ENCODE measurements at places on chromosomes 3 and 15.
A peak's percentile ranks its signal among the peaks of the same experiment; 100 is the strongest.

DNA sequence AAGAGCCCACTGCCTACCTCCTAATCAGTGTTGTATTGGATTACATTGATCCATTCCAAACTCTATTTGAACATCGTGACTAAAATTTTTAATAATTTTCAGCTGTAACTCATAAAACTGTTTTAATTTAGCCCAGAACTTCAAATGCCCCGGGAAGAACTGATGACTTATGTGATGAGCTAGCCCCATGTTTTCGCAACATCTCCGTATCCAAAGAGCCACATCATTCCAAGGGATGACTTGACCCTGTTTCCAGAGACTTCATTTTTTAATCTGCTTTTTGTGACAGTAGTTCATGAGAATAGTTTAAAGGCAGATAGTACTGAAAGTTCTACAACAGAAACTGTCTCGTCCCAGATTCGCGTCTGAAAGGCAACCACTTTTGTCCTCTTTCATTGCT lies 97.4 kb downstream of the STAC start:
- DNase-seq: peak; percentile 82

DNA sequence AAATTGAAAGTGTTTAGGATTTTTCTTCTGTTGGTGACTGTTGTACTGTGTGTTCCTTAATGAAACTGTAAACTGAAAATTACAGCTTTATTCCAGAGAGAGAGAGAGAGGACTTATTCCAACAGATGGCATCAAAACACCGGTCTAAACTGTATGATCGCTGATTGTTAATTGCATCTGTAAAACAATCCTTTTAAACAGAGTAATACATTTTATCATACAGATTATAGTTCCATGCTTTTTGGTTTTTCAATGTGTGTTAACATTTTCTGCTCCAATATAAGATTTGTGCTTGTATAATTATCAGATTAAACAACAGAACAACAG lies 289.7 kb upstream of the DNAJC19 start:
- no peak for DNase-seq

GRCh38 chr3:160808838-160809237 lies 52.8 kb downstream of the PPM1L start:
- DNase-seq: no peak

DNA sequence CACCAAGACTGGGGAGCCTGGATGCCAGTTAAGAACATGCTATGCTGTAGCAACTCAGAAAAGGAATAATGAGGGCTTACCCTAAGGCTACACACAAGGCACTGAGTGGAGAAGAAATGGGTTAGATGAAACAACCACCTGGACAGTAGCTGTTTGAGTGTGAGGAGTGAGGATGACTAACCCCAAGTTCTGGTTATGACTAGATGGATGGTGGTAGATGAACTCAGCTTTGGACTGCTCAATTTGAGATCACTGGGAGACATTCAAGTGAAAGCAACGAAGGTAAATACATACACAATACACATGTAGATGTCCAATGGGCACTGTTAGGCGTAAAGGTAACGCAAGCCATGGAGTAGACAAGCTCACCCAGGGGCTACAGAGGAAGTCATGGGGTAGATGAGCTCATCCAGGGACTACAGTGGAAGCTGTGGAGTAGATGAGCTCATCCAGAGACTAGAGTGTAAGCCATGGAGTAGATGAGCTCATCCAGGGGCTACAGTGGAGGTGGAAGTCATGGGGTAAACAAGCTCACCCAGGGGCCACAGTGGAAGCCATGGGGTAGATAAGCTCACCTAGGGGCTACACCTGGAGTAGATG lies 98.3 kb downstream of the ANO10 start:
- no peak for DNase-seq

DNA sequence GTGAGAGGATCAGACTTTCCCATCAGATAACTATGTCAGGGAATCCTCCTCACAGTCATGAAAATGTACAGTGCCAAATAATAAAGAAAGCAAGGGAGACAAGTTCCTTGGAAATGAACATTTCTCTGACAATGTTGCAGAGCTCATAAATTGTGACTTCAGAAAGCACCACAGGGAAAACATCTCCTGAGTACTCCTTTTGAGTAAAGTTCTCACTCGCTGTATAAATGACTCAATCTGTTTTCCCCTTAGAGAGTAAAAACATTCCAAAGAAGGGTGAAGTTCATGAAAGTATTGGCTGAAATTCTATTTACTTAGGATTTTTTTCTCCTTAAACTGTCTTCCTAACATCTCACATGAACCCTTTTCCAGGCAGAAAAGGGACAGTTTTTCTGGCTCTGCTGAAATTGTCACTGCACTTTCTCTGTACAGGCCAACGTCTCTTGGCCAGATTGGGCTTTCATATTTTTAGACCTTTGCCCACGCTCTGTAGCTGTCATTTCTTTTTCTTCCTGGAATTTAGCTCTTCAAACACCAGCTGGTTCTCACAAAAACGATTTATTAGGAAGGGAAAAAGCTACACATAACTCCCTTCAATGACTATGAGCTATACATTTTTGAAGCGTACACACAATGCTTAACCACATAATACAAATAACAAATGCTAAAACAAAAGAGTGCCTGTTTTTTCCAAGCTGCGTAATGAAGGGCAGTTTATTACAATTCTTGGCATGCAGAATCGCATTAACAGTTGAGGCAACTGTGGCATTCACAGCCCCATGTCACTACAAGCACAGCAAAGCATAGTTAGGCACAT lies 216.1 kb downstream of the ATP8B4 start:
- DNase-seq: peak; percentile 53

GRCh38 chr15:43105077-43105736 lies 631 bp downstream of the UBR1 start:
- no peak for DNase-seq

DNA sequence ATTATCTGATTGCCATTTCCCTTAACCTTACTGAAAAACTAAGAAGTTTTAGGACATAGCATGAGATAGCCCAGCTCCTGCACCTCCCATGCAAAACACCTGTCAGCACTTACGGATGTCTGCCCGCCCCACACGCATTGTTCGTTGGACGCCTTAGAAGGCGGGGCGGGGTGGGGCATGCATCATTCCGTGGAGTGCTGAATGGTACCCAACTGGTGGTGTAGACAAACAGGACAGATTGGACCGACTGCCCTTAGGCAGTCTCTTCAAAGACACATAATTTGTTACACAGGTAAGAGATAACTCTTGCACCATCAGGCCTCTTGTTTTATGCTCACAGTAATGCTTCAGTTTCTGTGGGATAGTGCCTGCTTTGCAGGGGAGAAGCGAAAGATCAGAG lies 93.8 kb downstream of the SMAD6 start:
- no peak for DNase-seq

GRCh38 chr3:182793663-182794454 lies 555 bp downstream of the ATP11B start:
- peak; percentile 77 for DNase-seq

- peak; percentile 29 for DNase-seq
These were observed 73.1 kb upstream of the PRTG start for GRCh38 chr15:55816017-55816416.

- DNase-seq: no peak
These were observed 191.8 kb downstream of the FAM43A start for GRCh38 chr3:194877291-194878119.

DNA sequence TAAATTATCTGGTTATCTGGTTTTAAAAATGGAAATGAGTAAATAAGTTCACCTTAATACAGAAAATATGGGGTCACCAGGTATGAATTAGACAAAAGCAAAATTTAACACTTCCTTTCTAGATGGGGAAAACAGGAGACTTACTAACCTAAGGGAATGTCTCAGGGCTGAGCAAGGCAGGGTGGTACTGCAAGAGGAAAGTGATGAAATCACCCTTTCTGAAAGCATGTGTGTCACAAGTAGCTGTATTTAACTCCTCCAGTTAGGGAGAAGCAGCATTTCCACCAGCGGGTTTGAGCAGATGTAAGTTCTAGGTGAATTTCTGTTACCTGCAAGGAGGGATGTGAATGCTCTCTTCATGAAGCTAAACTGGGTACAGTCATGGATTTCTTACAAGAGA lies 629.1 kb downstream of the MECOM start:
- peak; percentile 27 for DNase-seq

DNA sequence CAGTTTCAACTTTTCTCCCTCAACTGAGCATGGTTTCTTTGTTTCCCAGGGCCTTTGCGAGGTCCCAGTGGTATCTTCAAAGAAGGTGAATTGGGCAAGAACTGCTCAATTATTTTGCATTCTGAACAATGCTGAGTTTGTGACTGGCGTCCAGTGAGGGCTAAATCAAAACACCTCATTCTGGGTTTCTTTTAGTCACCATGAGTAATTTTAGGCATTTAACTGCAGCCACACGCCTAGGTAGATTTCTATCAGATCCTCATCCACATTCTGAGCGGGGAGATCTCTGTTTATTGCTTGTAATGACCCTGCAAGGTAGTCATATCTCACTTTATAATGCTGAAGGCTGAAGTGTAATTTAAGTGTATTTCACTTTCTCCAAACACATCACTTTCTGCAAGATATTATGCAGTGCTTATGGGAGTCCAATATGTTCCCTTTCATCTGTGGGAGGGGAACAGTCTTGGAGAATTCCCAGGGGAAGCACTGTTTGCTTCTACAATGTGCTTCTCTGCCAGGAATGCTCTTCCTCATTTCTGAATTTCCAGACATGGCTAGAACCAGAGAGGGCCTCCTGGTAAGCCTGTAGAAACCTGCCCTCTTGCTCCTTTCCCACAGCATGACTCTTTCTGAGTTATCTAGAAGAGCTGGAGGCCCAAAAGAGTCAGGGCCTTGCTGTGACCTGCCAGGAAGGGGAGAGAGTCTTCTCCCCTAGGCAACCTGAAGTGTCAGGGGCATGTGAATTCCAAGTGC lies 91.7 kb downstream of the FRMD4B start:
- peak; percentile 24 for DNase-seq

DNA sequence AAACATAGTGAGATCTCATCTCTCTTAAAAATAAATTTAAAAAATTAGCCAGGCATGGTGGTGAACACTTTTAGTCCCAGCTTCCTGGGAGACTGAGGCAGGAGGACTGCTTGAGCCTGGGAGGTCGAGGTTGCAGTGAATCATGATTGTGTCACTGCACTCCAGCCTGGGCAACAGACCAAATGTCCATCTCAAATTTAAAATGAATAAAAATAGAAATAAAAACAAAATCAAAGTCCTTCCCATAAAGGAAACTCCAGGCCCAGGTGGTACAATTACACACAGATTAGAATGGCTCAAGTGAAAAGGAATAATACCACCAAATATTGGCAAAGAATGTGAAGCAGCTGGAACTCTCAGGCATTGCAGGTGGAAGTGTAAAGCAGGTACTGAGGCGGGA lies 19.3 kb upstream of the ATP10A start:
- no peak for DNase-seq

DNA sequence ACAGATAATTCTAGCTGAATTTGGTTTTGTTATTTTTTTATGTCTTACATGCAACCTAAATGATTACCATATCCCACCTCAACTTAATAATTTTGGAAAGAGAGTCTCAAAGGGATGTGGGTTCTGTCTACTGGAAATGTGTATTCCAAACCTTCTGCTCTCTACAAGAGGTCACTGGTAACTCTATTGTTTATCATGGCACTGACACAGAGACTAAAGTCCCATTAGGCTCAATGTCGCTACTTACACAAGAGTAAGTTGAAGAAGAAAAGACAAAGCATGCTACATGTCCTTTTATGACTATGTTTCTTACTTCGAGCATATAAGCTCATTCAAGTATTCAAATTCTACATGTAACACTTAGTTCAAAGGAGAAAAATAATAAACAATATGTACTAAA lies 460.3 kb upstream of the EPHA6 start:
- no peak for DNase-seq

GRCh38 chr15:30059771-30060170 lies 23.0 kb upstream of the GOLGA8J start:
- no peak for DNase-seq

GRCh38 chr3:112967828-112968227 lies 7.1 kb downstream of the CD200R1 start:
- DNase-seq: no peak

DNA sequence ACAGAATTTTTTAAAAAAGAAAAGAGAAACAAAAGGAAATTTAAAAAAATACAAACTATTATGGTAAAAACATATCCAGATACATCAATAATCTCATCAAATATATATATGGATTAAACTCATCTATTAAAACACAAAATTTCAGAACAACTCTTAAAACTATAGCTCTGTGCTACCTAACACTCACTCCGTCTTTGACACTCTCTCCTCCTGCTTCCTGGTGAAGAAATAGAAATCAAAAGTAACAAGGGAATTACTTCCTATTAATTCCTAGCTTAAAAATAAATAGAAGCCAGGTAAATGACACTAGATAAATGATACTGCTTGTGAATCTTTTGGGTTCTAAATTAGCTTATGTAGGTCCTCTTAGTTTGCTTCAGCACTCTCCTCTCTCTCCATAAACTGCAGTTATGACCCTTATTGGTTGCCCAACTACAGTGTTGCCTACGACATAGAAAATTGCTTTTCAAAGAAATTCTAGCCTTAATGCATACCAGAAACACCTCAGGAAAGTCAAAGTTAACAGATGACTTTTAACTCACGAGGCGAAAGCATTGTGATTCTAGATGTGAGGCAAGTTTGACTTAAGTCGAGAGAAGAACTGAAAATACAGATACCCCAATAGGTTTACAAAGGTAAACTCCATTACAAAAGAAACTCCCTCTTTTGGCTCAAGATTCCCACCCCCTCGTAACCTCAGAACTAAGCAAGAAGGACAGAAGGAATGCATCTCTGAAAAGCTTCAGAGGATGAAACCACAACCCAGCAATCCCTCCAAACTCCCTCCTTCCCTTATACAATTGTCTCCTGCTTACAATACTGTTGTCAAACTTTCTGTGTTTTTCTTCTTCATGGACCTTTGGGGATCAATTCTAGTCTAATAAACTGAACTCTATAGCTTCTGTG lies 394.7 kb downstream of the FGF12 start:
- DNase-seq: no peak

GRCh38 chr3:16790432-16791400 lies 94.0 kb upstream of the PLCL2 start:
- DNase-seq: no peak

GRCh38 chr15:66673410-66674322 lies 28.4 kb upstream of the SMAD6 start:
- peak; percentile 35 for DNase-seq

GRCh38 chr3:25904206-25904605 lies 114.3 kb downstream of the OXSM start:
- no peak for DNase-seq

GRCh38 chr3:169662132-169662842 lies 1.2 kb downstream of the MECOM start:
- DNase-seq: peak; percentile 83

GRCh38 chr3:152302521-152303021 lies 33.8 kb downstream of the MBNL1 start:
- peak; percentile 35 for DNase-seq

Data from GM03348 (cell line).